Aorta (tissue), 5 donors: ENCODE measurements at places on chromosomes 12 and 14.

DNA sequence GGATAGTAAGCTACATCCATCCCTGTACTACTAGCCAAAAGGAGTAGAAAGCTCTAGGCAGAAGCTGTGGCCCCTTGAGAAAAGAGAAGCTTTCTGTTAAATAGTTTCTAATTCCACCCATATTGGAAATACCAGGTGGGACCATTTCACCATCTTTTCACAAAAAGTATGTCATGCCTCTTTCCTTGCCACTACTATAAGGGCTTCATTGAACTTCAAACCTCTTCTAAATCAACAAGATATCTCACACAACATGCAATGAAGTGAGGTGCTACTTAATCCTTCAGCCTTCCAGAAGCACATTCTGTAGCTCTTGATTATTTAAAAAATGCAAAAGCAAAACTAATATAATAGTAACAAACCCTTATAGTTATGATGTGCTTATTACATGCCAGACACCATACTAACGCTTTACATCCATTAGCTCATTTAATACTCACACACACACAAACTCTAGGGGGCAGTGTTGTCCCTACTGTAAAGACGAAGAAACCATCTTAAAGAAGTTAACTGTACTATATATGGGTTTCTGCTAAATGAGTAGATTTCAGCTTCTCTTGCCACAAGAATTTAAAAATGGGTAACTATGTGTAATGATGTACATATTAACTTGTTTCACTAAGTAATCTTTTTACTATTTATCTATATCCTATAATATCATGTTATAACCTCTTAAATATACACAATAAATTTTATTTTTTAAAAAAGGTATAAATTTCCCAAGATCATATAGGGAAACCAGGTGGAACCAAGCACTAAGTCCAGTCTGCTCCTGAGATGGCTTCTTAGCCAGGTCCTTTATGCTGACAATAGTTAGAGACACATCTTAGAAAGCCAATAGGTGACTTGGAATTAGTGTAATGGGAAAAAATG is 124.4 kb downstream of the RPS29 start:
- DNase-seq = no peak

- DNase-seq = no peak
Measured at GRCh38 chr12:67541625-67541991, 106.9 kb upstream of the DYRK2 start.

- DNase-seq = no peak
Measured at GRCh38 chr14:57960946-57961785, 95.3 kb upstream of the SLC35F4 start.

DNA sequence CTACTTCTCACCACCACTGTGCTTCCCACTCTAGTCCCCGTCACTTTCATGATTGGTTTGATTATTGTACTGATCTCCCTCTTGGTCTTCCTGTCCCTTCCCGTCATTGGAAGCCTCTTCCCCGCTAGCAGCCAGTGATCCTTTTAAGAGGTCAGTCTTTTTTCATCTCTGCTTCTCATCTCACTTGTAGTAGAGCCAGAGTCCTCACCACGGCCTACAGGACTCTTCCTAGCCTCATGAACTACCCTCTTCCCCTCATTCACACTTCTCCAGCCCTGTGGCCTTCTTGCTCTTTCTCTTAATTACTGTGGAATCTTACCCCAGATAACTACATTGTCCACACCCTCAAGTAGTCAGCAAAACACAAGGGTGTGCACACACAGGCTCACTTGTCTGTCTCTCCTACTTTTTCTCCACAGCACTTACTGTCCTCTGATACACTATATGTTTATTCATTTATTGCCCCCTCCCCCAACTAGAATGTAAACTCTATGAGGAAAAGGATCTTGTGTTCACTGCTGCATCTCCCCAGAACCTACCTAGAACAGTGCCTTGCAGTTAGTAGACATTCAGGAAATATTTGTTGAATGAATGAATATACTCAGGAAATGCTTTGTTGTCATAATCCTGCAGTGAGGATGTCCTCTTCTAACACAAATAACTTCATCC is 66.3 kb downstream of the CKB start:
- DNase-seq = no peak

DNA sequence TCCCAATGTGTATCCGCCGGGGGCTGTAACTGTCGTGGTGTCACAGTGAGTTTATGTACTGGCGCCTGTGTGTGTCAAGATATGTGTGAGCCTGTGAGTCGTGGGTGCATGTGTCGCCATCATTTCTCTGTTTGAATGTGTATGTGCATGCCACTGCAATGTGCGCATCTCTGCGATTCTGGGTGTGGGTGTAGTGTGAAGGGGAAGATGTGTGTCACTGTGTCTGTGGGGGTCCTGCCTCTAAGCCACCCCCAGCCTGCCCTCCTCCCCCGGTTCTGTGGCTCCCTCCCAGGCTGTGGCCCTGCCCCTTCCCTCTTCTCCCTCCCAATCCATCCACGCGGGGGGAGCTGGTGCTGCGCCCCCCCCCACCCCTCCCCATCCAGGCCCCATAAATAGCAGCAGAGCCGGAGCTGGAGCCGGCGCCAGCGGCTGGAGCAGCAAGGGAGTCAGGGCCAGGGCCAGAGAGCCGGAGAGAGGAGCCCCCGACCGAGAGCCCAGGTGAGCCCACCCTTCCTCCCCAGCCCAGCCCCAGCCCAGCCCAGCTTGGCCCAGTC is at the start of gene CPNE6:
Gene CPNE6 (plus strand): TSS at position 419 of the 554 bp plus-strand sequence. CDS start 1,375 bp downstream, outside the sequence.
- peak; percentile 78 for DNase-seq

- no peak for DNase-seq
Measured at GRCh38 chr12:132227118-132227517, 82.9 kb downstream of the NOC4L start.

DNA sequence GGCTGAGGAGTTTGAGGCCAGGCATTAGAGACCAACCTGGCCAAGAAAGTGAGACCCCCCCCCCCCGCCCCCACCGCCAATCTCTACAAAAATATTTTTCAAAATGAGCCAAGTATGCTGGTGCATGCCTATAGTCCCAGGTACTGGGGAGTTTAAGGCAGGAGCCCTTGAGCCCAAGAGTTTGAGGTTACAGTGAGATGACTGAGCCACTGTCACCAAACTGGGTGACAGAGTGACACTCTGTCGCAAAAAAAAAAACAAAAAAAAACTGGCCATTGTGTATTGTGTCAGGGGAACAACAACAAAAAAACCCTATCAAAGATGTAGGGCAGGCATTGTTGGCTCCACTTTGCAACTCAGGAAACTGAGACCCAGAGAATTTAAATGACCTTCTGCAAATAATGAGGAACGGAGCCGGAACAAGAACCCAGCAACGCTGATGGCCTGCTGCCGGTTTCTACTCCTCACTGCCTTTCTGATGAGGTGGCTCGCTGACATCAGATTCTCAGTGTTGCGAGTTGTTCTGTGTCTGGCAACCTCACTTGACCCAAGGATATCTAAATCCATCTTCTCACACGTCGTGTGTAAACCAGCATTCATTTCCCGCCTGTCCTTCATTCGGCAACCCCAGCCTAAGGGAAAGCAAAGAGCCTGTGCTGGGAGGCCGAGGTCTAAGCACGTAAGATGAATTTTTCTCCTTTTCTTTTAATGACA is 195.2 kb upstream of the CRY1 start:
- no peak for DNase-seq

DNA sequence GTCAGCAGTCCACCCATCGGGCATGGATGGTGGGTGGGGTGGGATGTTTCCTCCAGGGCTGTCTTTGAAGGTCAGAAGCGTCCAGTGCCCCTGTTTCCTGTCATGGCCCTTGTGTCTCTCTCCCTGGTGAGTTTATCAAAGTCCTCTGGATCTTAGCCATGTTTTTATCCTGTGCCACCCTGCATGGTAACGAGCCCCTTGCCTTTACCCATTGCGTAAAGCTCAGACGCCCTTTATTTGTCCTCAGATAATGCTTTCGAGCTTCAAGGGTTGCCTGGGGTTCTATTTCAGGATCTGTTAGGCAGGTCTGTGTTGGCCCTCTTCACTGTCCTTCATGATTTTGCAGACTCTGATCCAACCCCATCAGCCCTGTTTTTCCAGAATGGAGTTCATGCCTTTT is 172.9 kb downstream of the TSPAN9 start:
- DNase-seq = no peak

DNA sequence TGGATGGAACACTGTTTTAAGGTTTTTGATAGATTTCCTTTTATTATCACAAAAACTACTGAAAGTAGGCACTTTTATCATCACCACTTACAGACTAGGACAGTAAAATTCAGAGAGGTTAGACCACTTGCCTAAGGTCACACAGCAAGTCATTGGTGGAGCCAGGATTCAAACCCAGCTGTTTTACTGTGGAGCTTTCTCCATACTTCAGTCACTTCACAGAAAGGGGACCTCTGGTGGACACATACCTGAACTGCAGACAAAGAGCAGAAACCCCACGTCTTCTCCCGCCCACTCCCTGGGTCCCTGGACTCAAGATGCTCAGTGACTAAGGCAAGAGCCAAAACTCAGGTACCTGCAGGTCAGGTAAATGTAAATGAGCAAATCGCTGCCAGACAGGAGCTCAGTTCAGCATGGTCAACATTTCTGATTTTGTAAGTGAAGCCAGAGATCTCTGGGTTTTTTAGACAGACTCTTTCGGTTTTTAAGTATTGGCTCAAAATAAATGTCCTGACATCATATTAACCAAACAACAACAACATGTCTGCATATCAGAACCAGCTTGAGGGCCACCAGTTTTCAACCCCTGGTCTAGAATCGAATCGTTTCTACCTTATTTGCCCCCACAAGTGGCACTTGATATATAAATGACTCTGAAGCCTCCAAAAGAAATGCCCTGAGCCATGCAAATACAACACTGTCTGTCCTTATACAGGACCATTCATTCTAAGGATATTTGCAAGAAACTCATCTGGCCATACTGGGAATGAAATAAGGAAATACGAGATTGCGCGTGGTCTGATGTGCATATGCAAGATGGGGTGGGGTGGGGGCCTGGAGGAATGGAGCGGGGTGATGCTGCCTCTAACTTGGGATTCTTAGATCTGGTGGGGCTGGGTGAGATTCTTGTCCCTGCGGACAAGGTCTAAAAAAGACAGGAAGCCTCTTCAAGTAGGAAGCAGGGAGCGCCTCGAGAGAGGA is 110.9 kb downstream of the KSR2 start:
- DNase-seq = no peak
